Breast epithelium (tissue), 4 donors: ENCODE measurements at places on chromosomes 7 and 10. TPM values are rescaled to one million over a fixed set of nuclear protein-coding genes. Genes with fewer than 3 reads are reported as not detected.

DRGX gene
- not detected for total RNA-seq

FOXK1 gene
- total RNA-seq, result 15.7 TPM

HOGA1 gene
- 2.3 TPM for total RNA-seq

MYL10 gene
- not detected for total RNA-seq

FKBP6 gene
- total RNA-seq, result not detected

HOXA7 gene
- 4.6 TPM for total RNA-seq

GJD4 gene
- total RNA-seq, result not detected

PLPP4 gene
- total RNA-seq, result not detected

GRCh38 chr7:155834486-155835048, 22.3 kb upstream of the SHH start:
- no peak overlapping the region for H3K27ac ChIP-seq
- no peaks in the 10 kb centered on the region for H3K27me3 ChIP-seq
- no peak overlapping the region for H3K4me3 ChIP-seq
- H3K4me1 ChIP-seq, result no peaks in the 10 kb centered on the region

GRCh38 chr7:94451187-94451586, 56.5 kb downstream of the COL1A2 start:
- H3K27ac ChIP-seq, result no peak overlapping the region
- no peaks in the 10 kb centered on the region for H3K27me3 ChIP-seq
- no peaks in the 10 kb centered on the region for H3K36me3 ChIP-seq
- no peaks in the 10 kb centered on the region for H3K4me1 ChIP-seq

- no peak overlapping the region for H3K4me3 ChIP-seq
- no peaks in the 10 kb centered on the region for H3K27me3 ChIP-seq
- no peaks in the 10 kb centered on the region for H3K36me3 ChIP-seq
- H3K4me1 ChIP-seq, result no peaks in the 10 kb centered on the region
- DNase-seq, result no peak
- H3K27ac ChIP-seq, result no peak overlapping the region
These were observed 224.2 kb downstream of the XPNPEP1 start for GRCh38 chr10:109698882-109699664.

DNA sequence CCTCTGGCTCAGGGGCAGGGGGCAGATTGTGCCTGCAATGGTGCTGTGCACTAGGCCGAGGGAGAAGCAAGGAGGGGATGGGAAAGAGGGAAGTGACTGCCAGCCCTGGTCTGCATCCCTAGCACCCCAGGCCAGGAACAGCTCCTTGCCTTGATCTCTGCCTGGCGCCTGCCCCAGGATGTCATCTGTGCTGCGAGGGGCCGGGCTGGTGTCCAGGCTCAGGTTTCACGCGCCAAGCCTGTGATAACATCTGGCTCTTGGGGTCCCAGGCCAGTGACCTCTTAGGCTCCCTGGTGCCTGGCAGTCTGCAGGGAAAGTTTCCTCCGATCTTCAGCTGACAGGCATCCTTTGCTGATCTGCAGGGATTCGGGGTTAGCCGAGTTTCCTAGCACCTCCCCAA, 193.5 kb upstream of the GPR26 start:
- no peak overlapping the region for H3K4me3 ChIP-seq
- H3K27me3 ChIP-seq, result no peaks in the 10 kb centered on the region
- H3K36me3 ChIP-seq, result no peaks in the 10 kb centered on the region
- no peaks in the 10 kb centered on the region for H3K4me1 ChIP-seq
- H3K27ac ChIP-seq, result no peak overlapping the region

GRCh38 chr7:28973591-28973990, 15.5 kb upstream of the TRIL start:
- no peak overlapping the region for H3K4me3 ChIP-seq
- no peaks in the 10 kb centered on the region for H3K27me3 ChIP-seq
- H3K27ac ChIP-seq, result no peak overlapping the region
- H3K4me1 ChIP-seq, result no peaks in the 10 kb centered on the region
